HTR-8/SVneo (cell line): ENCODE measurements at places on chromosomes 13 and 19.
A peak's percentile ranks its signal among the peaks of the same experiment; 100 is the strongest.

DNA sequence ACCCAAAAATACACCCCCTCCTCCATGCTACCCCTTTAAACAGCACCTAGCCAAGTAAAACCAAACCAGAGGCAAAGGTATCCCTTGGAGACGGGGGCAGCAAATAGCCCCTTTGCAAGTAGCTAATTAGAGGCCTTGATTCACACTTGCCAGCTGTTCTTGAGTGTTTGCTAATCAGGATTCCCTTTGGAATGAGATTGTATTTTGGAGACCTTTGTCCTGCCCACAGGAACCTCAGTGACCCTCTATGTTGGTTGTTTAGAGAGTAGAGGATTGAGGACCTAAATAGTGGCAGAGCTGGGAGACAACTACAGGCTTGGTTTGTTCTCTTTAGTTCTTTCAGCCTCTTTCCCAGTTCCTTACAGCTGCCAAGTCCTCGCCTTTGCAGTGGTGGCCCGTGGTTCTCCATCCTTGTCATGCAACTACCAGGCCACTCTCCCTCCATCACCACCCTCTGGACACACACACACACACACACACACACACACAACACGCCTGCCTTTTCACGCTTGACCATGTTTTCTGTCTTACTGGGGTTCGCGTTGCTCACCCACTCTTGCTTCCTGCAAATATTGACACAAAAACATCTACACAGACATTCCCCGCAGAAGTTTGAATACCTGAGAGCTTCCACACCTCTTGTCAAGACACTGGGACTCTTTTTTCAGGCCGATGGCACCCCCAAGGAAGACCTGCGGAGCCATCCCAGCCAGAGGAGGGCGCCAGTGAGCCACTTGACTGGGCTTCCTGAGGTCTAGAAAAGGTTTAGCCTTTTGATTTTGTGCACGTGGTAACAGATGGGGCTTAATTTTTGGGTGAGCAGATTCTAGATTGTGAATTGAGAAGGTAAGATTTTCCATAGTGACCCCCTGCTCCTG, 80.0 kb upstream of the GPR183 start:
- DNase-seq: peak; percentile 28

GRCh38 chr19:16620018-16620417, 8.0 kb downstream of the MED26 start:
- no peak for DNase-seq

GRCh38 chr13:74528734-74529513, 394.7 kb upstream of the KLF12 start:
- DNase-seq: no peak

DNA sequence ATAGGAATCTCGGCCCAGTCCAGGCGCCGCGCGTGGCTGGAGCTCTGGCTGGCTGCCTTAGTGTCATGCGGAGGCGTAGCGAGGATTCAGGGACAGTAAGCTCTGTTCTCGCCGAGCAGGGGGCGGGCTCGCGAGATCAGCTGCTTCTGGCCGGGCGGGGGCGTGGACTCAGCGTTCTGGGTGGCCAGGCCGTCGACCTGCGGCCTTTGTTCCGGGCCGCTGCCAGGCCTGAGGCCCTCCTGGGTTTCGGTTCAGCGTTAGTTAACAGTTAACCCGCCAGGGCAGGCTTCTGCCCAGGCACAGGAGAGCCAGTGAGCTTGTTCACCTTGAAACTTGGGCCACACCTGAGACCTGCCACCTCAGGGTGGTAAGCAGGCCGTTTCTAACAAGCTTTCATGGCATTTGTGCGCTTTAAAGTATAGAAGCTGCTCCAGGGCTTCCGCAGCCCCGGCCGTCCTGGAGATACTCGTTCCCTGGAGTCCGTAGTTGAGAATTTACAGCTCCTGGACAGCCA, 332.2 kb upstream of the SGCG start:
- DNase-seq: no peak

- peak; percentile 69 for DNase-seq
These were observed 30.0 kb upstream of the TPT1 start for GRCh38 chr13:45370922-45371406.

- DNase-seq: no peak
These were observed 2.3 kb downstream of the NCCRP1 start for GRCh38 chr19:39199025-39199424.

- peak; percentile 44 for DNase-seq
These were observed 375.6 kb downstream of the COG6 start for GRCh38 chr13:40031031-40031430.

- DNase-seq: no peak
These were observed 86.5 kb downstream of the NUFIP1 start for GRCh38 chr13:44902738-44903137.

DNA sequence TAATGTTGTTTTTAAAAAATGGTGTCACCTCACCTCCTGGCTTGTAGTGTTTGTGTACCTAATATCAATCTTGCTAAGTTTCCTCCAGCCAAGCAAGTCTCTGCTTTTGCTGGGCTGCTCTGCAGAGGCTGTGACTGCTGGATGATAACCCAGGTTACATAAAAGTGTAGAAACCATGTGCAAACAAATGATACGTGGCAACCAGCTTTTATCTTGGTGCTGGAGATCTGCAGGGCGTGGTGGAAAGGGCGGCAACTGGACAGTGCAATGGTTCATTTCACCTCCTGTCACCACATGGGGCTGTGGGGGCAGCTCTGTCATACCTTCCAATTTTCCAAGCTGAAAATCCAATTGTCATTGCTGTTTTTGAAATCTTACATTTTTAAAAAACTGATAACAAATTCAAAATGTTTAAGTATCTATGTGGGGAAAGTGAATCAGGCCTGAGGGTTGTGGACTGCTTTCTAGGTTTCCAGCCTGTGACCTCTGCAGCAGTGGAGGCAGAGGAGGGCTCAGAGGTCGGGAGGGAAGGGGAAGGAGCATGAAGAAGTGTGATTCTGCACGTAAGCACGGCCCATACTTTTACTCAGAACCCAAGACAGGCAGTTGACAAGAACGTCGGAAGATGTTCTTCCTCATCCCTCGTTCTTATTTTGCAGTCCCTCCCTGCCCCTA, 9.7 kb downstream of the GPR42 start:
- no peak for DNase-seq

DNA sequence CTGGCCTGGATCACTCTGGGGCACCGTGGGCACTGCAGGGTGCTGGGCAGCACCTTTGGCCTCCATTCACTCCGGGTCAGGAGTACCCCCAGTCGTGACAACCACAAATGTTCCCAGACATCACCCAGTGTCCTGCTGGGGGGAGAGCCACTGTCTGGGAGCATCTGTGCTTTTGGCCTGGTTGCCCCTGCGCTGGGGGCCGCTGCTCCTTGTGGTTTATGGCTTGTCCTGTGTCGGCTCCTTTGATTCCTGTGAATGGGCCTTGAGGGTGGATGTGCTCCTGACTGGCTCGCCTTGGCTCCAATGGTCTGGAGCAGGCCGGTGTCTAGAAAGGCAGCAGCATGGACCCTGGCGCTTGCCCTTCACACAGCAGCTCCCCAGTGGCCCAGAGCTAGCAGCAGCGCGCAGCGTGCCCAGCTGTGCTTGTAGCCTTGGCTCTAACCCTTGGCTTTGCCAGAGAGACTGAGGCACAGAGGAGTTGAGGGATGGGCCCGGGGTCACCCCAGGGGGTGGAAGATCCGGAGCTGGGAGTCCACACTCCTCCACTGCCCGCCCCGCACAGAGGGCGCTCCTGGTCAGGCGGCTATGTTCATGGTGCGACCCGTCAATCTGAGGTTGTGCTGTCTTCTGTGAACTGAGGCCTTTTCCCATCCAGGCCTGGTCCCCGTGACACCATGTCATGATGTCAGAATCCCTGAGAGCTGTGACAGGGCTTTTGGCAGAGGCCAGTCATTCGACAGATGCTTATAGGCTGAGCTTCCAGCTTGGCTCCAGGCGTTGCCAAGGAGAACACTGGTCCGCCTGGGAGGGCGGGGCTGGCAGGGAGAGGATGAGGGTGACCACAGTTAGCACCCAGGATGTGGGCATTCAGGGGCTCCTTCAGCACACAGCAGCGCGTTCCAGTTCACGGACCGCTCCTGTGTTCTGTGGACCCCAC, 4.1 kb downstream of the DAZAP1 start:
- no peak for DNase-seq

GRCh38 chr19:58480831-58481230, 4.7 kb downstream of the ZNF446 start:
- no peak for DNase-seq

- no peak for DNase-seq
These were observed 1.1 kb upstream of the C19orf85 start for GRCh38 chr19:55465460-55466240.

GRCh38 chr19:36986601-36987000, 70.5 kb downstream of the ZNF568 start:
- DNase-seq: no peak

DNA sequence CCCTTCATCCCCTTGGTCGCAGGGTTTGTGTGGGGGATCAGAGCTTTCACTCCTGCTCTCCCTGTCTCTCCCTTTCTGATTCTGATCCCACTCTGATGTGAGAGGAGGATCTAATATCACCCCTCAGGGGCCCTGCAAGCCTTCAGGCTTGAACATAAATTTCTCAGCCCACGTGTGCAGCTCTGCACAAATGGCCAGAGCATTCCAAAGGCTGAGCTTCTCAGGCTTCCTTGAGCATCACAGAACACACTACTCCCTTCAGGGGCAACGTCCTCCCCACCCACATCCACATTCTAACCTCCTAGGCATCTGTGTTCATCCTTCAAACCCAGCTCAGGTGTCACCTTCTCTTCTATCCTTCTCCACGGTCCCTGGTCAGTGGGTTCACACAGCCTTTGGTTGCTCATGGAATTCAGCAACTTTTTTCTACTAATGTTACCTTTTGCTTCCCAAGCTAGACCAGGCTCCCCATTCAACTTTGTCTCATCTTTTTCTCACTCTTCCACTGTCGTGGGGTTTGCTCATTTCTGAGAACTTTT, 24.4 kb upstream of the DOCK9 start:
- no peak for DNase-seq

GRCh38 chr13:86000546-86000945, 201.3 kb upstream of the SLITRK6 start:
- no peak for DNase-seq

GRCh38 chr19:51751655-51752054, at the start of gene FPR1:
TSS of gene FPR1 (minus strand) at chr19:51751878. CDS start at chr19:51746994, 4,884 bp downstream.
- DNase-seq: no peak

GRCh38 chr19:41563854-41564514, 12.0 kb upstream of the CEACAM21 start:
- no peak for DNase-seq

- no peak for DNase-seq
These were observed 487.6 kb downstream of the GPC6 start for GRCh38 chr13:93714171-93714570.

DNA sequence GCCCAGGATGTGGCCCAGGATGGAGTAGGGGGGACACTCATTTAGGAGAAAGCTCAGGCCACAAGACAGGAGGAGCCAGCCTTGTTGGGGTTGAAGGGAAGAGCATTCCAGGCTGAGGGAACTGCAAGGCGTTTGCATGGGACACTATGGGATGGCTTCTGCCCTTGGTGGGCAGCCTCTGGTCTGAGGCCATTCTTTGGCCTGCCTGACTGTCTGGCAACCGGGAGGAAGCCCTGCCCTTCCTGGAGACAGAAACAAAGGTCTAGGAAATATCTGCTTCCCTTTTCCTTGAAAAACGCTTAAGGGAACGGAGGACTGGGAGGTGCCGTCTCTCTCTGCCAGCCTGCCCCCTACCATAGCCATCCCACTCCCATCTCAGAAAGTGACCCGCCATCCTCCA, 2.8 kb upstream of the ICAM1 start:
- DNase-seq: no peak

- DNase-seq: no peak
These were observed 782 bp upstream of the JUND start for GRCh38 chr19:18282021-18282787.

DNA sequence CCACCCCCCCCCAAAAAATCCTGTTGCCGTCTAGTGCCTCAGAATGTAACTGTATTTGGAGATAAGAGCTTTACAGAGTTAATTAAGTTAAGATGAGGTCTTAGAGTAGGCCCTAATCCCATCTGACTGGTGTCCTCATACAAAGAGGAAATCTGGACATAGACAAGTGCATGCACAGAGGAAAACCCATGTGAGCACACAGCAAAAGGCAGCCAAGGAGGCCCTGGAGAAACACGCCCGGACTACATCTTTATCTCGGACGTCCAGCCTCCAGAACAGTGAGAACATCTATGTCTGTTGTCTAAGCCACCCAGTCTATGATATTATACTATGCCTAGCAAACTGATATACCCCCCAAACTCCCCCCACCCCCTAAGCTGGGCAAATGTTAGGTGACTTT, 193.8 kb downstream of the KATNAL1 start:
- no peak for DNase-seq

- no peak for DNase-seq
These were observed 7.1 kb downstream of the ARHGEF18 start for GRCh38 chr19:7355871-7356270.

- peak; percentile 69 for DNase-seq
These were observed 7.5 kb upstream of the ARHGEF18 start for GRCh38 chr19:7340959-7341837.

DNA sequence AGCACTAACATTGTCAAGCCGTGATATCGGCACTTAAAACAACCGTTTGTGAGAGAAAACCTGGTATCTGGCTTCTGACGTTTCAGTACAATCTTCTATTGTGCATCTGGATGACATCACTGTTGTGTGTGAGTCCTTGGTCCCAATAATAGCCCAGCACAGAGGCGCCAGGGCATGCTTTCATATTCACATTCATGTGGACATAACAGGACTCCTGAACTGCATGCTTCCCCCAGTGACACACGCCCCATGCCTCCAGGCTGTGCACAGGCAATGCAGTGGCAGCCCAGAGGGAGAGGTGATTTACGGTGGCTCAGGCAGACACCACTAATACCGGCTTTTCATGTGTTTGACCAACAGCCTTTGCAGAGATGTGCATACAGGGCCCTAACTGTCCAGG, 58.1 kb downstream of the MRPL57 start:
- no peak for DNase-seq

DNA sequence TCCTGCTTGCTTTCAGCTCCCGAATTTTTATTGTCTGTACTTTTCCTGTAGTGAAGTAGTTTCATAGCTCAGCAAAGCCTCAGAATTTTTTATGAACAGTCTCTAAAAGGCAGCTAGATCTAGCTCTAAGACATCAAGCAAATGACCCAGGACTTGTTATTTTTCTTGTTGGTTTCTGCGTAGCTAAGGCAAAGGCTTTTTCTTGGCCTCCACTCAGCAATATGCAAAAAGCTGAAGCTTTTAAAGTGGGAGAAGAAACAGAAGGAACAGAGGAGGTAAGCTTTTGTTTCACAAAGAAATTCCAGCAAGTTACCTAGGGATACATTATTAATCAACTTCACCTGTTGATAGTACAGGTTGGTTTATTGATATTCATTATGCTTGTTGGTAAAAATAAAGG, 235.9 kb downstream of the PCDH20 start:
- no peak for DNase-seq

- DNase-seq: no peak
These were observed 10.6 kb downstream of the FZR1 start for GRCh38 chr19:3516675-3517207.
